ENCODE measurements at places on chromosomes 16 and 17.

DNA sequence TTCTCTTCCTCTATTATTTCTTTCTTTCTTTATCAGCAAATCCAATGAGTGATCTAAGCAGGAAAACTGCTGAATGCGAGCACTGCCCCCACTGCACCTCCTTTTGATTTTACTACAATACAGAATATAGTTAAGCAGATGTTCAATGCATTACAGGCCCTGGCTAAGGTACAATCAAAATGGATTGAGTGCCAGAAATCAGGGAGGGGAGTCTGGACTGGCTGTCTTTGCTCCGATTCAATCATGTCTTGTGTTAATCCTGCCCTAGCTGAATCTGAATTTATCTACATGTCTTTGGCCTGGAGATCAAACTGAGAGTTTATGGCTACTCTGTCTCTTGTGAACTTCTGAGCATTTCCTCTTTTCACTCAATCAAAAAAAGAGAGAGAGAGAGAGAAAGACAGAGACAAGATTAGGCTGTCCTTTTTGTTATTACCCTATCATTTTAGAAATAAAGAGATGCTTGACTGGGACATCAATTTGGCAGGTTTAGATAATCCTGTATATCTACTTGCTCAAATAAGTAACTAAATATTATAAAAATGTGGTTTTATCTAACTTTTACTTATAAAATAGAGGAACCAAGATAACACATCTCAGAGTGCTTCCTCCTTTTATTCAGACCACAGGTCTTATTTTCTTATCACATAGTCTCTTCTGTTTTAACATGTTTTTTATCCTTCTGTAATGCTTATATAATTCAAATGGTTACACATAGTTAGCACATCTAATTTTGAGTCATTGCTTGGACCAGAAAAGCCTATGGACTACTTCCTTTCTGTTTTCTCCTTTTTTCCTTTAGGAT, 656.2 kb downstream of the KCNJ2 start:
- no peak for DNase-seq

GRCh38 chr17:71438631-71439146, 682.1 kb upstream of the SOX9 start:
- peak; percentile 1 for DNase-seq

DNA sequence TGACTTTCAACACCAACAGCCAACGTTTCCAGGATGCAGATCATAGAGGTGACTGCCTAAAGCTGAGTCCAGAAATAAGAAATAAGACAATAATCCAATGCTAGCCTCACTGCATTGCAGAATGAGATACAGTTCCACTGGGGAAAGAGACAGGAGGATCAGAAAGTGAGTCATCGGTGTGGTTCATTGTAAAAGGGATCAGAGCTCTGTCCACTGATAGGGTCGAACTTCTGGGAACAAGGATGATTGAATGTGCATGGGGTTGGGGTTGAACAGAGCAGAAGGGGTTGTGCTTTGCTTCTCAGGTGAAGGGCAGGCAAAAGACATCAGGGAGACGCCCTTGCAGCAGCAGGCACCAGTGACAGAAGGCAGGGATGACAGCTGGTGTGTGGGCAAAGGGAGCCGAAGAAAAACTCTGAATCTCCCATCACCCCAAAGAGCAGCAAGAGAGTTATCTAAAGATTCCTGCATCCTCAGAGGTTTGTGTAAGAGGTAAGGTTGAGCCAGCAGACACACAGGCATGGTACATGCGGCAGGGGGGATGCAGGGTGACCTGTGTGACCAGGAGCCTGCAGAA, 16.4 kb downstream of the CLEC10A start:
- no peak for DNase-seq

- no peak for DNase-seq
These were observed 11.2 kb downstream of the CHD9NB start for GRCh38 chr16:53041320-53042051.

- DNase-seq, result no peak
These were observed 29.6 kb upstream of the MMD start for GRCh38 chr17:55451203-55451641.

DNA sequence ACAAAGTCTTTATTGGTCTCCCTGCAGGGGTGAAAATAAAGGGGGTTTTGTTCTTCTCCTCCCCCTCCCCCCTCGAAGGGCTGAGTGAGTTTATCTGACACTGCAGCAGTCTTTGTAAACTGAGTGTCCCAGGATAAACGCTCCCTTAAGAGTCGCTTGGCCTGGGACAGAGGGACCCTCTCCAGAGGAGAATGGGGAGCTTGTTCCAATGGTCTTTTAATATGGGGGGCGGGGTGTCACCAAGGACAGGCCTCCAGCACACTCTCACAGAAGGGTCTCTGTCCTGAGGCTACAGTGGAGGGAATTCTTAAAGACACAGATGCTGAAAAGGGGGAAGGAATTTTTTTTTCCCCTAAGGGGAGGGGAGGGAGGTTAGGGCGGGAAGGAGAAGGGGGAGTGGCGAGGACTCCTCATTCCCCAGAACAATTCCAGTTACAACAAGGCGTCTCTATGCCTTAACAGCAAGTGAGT, 455.5 kb downstream of the SOX9 start:
- no peak for DNase-seq

Measured in HuH-7 (cell line).